Skin of body (tissue), 3 donors: ENCODE measurements at places on chromosomes 3 and 15. TPM values are rescaled to one million over a fixed set of nuclear protein-coding genes. Genes with fewer than 3 reads are reported as not detected.
A peak's percentile ranks its signal among the peaks of the same experiment; 100 is the strongest.

- DNase-seq = no peak
These were observed 2.4 kb downstream of the ANPEP start for GRCh38 chr15:89812011-89812846.

- no peak for DNase-seq
These were observed 3.9 kb upstream of the PSTPIP1 start for GRCh38 chr15:76991048-76991447.

DNA sequence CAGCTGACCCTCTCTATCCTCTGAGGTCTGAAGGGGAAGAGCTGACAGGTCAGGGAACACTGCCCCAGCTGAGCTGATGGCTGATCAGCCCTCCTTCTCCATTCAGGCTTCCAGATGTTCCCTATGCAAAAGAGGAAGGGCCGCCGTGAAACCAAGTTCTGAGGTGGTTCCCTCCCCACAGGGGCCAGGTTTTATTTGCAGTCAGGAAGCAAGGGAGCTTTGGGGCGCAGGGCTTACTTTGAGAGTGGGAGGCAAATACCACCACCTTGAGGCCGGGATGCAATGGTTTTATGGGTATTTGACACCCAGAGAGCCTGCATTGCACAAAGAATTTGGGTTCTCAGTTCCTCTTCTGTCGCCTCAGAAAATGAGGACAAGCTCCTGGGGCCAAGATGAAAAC, 186.9 kb downstream of the ARRDC4 start:
- DNase-seq = no peak

Gene SPTBN5
- 1.7 TPM for total RNA-seq

DNA sequence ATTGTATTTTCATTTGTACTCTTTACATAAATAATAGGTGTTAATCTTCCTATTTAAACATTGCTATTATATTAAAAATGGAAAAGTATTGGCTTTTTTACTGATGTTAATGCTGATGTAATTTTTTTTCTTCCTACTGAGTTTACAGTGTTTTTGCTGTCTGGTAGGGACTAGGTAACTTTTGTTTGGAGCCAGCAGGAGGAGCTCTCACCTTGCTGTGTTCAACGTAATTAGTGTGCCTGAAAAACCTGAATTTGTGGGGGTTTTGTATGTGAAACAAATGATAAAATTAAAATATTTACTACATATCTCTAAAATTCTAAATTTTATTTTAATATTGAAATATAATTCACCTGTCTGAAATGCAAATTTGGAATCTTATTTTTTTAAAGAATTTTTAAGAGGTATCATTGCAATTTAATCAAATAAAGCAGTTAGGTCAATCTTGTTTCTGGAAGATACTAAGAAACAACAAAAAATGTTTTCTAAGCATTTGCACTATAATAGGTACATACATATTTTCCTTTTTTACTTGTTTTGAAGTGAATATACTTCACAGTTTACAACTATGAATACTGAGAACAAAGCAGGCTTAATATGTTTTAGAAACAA, 48.8 kb downstream of the EPHA6 start:
- DNase-seq = peak; percentile 5

Gene CKMT1A
- total RNA-seq = 7.1 TPM

Gene GCNT3
- not detected for total RNA-seq

DNA sequence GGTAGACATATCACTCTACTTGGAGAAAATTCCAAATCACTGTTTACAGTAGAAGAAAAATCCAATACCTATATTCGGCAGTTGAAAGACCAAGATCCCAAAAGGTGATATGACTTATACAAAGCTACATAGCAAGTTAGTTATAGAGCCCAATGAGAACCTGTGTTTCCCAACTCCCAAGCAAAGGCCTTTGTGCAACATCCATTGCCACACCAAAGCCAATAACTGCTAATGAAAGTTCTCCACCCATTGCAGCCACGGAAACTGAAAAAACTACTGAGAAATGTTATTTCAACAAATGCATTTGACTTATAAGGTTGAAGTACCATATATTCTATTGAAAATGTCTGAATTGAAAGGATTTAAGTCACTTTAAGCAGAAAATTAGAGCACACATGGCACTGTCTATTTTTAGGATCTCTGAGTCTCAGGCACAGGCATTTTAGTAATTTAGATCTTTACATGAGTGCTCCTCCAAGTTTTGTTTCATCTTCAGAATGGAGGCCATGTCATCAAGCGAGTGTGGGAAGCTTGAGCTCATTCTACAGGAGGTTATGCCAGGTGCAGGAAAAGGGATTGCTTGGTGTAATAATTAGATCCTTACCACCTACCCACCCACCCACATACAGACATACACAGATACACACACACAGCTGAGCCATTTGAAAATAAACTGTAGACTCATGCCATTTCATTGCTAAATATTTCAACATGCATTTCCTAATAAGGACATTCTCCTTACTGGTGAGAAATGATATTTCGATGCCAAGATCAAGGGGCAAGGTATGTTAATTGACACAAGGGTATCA, 19.7 kb upstream of the ANO10 start:
- no peak for DNase-seq

- DNase-seq = no peak
These were observed 718.0 kb downstream of the TBL1XR1 start for GRCh38 chr3:176479248-176479647.

- DNase-seq = no peak
These were observed 357.5 kb downstream of the FOXP1 start for GRCh38 chr3:71225951-71226564.

DNA sequence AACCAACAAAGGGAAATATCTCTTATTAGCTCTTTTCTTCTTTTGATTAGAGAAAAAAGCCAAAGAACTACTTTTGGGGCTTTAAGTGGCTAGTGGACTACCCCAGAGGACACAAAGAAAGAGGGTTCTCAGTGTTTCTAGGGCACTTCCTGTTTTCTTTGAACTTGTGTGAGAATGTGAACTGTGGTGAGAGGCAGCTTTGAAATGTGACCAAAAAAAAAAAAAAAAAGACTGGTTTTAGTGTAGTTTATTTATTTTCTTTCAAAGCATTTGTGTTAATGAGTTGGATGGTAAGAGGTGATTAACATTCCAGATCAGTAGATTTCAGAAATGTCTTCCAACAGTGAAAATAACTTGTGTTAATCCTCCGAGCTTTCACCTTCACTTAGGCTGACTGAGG, 32.4 kb downstream of the SELENOT start:
- no peak for DNase-seq

- no peak for DNase-seq
These were observed 387.0 kb downstream of the ZBBX start for GRCh38 chr3:166993015-166993630.

GRCh38 chr3:14570864-14571263, 30.7 kb upstream of the GRIP2 start:
- no peak for DNase-seq

- DNase-seq = no peak
These were observed 8.8 kb downstream of the ANKUB1 start for GRCh38 chr3:149783576-149783975.

DNA sequence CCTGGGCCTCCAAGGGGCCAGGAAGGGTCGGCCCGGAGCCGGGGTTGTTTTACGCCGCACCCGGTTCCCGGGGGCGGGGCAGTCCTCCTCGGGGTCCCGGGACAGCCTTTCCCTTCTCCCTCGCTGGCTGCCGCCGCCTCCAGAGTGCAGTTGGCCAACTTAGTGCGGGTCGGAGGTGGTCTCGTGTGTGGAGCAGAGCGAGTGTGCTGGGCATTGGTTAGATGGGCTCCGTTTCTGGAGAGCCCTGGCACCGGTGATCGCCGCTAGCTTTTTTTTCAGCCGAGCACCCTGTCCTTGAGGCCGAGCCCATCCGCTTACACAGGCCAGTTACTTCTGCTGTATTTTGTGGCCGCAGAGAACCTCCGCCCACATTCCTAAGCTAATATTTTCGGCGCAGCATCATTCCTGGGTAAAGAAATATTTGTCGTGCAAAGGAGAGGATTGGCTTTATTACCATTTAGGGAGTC, 585 bp downstream of the KIF23 start:
- DNase-seq = peak; percentile 26

DNA sequence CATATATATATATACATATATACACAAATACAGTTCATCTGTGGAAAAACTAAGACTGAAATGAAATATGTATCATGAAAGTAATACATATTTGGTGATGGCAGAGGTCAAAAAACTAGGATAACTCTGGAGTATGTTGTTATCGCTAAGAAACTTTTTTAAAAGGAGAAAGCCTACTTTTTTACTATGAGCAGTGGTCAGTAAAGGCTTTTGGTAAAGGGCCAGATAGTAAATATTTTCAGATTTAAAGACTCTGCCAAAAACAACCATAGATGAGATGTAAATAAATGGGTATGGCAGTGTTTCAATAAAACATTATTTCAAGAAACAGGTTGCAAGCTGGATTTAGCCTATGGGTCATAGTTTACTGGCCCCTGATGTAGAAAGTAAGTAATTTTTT, 93.8 kb upstream of the TGFBR2 start:
- DNase-seq = no peak

Gene SQOR
- total RNA-seq = 26.1 TPM

DNA sequence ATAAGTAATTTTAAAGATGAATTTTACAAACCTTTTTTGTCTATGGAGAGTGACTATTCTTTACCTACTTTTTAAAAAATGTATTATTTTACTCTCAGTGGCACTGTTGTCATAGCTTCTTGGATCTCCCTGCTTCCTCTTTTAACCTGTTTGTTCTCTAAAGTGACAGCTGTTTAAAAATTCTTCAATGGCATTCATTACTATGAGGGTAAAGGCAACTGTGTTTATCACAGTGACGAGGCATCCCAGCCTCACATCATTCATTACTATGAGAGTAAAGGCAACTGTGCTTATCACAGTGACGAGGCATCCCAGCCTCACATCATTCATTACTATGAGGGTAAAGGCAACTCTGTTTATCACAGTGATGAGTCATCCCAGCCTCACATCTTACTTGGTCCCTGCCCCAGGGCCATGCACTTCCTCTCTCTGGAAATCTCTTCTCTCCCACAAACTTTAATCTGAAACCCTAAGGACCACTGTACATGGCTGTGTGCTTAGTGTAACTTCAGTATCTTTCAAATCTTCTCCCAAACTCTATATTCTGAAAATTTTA, 101.7 kb upstream of the ZNF717 start:
- DNase-seq = no peak

DNA sequence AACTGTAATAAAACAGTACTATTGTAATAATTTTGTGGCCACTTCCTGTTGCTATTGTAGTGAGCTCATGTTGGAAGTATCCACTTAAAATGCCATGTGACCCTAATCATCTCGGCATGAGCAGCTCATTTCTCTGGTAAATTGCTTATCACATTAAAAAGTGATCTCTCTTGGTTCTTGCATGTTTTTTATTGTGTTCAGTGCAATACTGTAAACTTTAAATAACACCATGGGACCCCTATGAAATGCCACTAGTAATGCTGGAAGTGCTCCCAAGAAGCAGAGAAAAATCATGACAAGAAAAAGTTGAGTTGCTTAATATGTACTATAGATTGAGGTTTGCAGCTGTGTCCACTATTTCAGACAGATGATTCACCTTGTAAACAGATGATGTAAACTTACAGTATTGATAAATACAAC, 45.6 kb downstream of the NMD3 start:
- DNase-seq = peak; percentile 40

Gene WHAMM
- total RNA-seq = 5.7 TPM

GRCh38 chr3:88725440-88726165, 381.8 kb upstream of the EPHA3 start:
- no peak for DNase-seq

Gene ERC2
- total RNA-seq = 2.5 TPM
